ENCODE measurements at places on chromosomes 6 and 20.

DNA sequence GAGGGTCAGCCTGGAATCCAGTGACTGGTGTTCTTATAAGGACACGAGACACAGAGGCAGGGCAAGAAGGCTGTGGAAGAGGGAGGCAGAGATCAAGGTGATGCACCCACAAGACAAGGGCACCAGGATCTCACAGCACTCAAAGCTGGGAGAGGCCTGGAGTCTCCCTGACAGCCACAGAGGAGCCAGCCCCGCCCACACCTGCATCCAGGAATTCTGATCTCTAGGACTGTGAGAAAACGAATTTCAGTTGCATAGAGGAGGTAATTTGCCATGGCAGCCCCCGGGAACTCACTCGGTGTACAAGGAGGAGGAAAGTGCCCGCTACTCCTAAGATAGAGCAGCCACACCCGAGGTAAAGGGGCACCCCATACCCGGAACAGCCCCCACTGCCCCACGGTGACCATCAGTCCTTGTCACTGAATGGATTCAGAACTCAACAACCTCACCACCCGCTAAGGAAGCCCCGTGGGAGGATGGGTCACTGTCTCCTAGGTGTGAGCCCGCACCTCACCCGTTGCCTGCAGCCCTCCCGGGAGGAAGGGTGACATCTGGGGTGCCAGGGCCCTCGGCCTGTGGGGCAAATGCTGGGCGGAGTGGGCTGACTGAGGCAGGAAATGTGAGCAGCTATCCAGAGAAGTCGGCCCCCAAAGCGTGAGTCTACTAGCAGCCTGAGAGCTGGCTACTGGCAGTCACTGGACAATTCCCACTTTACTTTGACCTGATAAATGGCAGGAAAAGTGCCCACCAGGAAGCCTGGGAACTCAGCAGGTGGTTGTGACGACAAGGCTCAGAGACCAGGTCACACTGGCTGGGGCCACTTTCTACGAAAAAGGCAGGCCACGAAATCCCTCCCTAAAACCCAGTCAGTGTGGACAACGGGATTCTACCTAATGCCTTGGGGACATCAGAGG lies 22.4 kb downstream of the DLL1 start:
- no peak for DNase-seq

DNA sequence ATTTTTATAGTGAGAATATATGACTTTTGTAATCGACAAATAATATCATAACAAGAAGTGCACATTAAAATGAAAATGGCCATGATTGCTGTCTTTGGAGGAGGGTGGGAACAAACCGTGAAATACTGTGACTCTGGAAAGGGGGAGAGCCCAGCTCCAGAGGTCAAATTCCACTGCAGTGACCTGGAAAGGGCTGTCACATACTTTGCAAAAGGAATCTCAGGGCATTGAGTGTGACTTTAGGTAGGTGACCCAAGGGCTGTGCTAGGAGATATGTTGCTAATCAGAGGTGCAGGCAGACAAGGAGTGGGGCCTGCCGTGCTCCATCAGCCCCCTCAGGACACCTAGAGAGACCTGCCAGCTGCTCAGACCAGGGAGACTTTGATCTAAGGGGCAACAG lies 28.1 kb upstream of the BMP7 start:
- DNase-seq = no peak

GRCh38 chr20:5688431-5688972 lies 61.7 kb upstream of the SHLD1 start:
- no peak for DNase-seq

DNA sequence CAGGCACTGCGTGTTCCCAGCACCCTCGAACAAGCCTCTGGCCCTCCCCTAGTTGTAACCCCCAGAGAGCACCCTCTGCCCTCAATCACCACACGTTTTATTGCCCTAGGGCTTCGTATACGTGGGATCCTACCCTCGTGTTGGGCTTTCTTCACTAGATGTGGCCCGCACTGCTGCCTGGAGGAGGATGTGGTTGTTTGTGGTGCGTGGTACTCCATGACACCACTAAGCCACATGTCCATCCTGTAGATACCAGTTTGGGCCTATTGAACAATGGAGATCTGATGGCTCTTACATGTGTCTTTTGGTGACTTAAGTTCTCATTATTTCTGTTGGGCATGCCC lies 17.0 kb downstream of the SLC2A4RG start:
- no peak for DNase-seq

- DNase-seq = no peak
These were observed 13.6 kb upstream of the GOPC start for GRCh38 chr6:117615750-117616390.

DNA sequence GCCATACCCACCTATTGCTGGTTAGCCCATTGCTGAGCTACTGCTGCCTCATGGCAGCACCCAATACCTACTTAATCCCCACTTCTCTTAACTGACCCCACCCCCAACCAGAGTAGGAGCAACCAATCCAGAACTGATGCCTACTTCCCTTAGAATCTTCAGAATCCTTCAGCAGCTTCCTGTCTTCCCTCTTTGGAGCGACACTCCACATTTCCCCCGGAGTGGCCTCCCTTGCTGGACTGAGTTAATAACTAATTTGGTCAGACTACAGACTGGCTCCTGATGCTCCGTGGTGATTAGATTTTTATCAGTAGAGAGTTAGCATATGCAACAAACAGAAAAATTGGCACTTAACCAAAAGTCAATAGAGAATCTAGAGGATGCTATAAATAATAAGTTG lies 51.2 kb upstream of the UBR2 start:
- DNase-seq = no peak

GRCh38 chr6:113385020-113385431 lies 472.1 kb upstream of the MARCKS start:
- no peak for DNase-seq

DNA sequence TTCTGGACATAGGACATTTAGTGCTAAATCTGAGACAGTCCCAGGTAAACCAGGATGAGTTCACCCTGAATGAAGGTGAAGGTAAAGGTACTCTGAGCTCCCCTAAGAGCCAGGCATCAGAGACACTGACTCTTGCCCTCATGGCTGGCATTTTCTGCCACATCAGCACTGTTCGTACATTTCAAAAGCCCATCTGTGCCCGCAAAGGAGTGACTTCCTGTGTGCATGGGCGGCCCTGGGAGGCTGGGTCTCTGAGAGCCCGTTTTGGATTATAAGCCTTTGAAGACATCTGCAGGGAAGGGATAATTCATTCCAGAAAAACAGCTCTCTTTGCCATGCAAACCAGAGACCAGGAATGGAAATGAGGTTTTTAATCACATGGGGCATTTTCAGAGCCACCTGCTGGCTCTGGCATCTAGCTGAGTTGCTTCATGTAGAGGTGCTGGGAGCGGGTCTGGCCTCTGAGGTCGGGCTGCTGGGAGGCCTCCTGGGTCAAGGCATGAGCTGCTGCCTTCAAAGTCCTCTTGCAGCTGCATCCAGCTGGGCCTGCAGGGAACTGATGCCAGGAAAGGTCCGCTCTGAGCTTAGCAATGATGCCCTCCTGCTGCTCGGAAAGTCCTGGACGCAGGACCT lies 348.3 kb downstream of the DHX35 start:
- no peak for DNase-seq

DNA sequence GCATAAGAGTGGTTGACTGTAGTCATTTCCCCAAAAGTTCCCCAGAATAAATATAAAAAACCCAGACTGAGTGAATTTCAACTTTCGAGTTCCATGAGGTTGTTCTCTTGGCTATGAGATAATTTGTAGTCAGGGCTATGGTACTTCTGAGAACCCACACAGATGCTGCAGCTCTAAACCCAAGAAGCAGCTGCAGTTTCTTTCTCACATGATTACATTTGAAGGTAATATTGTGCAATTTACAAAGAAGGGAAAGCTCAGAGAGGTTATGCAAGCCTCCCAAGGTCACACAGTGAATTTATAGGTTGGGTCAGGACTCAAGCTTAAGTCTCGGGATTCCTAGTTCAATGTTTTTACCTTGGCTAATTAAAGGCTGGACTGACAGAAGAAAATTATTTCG lies 29.7 kb upstream of the CD93 start:
- no peak for DNase-seq

DNA sequence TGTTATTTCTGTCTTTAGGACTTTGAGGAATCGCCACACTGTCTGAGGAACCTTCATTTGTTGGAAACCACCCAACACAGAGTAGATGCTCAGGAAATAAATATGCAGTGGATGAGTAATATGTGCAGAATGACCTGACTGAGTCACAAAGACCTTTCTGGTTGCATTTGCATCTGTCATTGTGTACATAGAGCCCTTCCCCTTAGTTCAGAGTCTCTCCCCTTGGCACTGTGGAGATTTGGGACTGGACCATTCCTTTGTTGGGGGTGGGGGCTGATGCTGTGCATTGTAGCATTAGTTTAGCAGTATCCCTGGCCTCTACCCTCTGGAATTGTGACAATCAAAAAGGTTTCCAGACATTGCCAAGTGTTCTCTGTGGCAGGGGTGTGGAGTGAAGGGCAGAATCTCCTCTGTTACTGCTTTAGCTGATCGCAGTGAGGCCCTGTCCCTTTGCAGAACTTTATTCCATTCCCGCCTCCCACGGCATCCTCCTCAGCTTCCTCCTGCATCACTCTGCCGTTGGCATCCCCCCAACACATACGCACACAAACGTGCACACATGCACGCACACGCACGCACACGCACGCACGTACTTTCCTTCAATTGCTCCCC lies 64.5 kb downstream of the EYA2 start:
- peak; percentile 12 for DNase-seq

DNA sequence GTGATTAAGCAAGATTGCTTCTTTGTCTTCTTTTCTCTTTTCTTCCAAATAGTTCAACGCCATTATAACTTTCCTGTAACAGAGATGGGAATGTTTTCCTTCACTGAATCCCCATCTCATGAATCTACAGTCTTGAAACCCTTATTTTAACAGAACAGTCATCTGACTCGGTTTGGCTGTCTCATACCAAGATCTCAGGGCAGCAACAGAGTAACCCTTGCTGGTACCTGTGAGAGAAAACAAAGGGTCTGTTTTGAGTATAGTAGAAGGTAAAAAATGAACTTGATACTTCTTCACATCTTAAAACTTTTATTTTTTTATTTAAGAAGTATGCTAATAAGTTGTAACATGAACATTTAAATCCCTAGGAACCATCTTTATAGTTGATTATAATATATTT lies 19.6 kb upstream of the DSE start:
- DNase-seq = no peak

GRCh38 chr6:497258-497657 lies 105.7 kb downstream of the IRF4 start:
- DNase-seq = no peak

GRCh38 chr6:64010666-64011065 lies 375.1 kb downstream of the PHF3 start:
- DNase-seq = no peak

GRCh38 chr6:119158057-119158848 lies 79.8 kb upstream of the FAM184A start:
- no peak for DNase-seq

DNA sequence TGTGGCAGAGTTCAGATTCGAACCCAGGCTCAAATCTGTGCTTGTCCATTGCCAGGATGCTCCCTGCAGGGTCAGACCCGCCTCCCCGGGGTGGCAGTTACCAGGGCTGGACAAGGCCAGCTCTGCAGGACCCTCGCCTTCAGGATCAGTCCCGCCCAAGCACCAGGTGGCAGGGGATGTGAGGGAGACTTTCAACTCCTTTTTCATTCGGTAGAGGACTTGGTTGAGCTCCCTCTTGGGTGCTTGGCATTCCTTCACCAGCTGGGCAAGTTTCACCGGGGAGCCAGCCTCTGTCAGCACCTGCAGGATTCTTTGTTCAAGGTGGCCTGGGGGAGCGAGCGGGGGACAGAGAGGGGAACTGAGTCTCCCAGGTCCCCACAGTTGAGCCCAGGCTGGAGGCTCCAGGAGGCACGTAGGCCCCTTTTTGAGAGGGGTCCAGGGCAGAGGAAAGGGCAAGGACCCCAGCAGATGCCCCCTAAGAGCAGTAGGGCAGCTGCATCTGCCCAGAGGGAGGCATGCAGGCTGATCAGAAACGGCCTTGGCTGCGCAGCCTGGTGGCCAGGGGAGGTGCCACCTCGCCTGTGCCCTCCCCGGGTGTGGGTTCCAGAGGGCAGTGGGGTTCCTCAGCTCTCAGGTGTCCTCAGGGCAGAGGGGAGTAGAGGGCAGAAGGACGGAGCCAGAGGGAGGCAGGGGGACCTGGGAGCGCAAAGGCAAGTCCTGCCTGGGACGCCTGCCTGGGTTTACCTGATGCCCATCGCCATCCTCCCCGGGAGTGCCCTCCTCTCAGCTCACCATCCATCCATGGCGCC lies 3.9 kb downstream of the ZBP1 start:
- no peak for DNase-seq

DNA sequence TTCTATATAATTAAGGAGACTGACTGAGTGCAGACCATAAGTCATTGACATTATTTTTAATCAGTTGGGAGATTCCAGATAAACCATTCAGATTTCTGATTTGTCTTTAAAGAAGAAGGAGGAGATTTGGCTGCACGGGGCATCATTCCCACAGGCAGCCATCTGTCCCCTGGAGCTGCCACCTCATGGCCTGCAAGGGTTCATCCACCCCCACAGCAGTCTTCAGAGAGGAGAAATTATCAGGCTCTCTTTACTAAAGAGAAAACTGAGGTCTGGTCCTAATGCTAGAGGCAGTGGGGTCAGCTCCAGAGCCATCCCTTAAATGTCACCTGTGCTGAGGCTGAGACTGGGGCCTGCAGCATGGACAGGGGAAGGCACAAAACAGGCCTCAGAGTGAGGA lies 501.3 kb upstream of the SULF2 start:
- no peak for DNase-seq

DNA sequence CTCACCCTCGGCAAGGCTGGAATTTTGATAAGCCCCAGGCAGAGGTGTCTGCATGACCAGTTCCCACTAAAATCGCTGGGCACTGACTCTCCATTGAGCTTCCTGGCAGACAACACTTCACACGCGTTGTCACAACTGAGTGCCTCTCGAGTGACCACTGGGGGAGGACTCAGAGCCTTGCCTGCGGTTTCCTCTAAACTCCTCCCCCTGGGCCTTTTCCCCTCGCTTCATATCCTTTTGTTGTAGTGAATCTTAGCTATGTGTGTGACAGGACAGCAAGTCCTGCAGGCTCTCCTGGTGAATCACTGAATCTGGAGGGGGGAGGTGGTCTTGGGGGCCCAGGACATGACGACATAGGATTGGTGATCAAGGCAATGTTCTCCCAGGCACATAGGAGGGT lies 670.8 kb downstream of the PRKN start:
- peak; percentile 78 for DNase-seq

GRCh38 chr6:89853068-89853467 lies 23.4 kb downstream of the CASP8AP2 start:
- DNase-seq = no peak

DNA sequence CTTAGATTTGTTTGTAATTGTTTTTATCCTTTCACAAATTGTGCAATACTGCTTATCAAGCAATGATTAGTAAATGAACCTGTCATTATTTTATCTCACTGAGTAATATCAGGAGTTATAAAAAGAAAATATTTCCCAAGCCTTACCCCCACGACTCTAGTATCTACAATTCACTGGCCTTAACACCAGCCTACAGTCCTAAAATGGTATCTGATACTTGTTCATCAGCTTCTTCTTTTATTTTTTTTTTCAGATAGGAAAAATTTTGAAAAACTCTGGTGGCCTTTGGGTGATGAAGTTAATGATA lies 160.8 kb upstream of the FOXA2 start:
- no peak for DNase-seq
